ENCODE measurements at places on chromosomes 16 and 17. TPM values are rescaled to one million over a fixed set of nuclear protein-coding genes. Genes with fewer than 3 reads are reported as not detected.

Gene ARHGAP23
- 150 TPM for total RNA-seq

Gene TADA2A
- 14.5 TPM for total RNA-seq

Gene TMEM170A
- 68.5 TPM for total RNA-seq

Gene XYLT1
- total RNA-seq, result 24.7 TPM

Gene IRX3
- total RNA-seq, result 1.7 TPM

Gene SOST
- not detected for total RNA-seq

DNA sequence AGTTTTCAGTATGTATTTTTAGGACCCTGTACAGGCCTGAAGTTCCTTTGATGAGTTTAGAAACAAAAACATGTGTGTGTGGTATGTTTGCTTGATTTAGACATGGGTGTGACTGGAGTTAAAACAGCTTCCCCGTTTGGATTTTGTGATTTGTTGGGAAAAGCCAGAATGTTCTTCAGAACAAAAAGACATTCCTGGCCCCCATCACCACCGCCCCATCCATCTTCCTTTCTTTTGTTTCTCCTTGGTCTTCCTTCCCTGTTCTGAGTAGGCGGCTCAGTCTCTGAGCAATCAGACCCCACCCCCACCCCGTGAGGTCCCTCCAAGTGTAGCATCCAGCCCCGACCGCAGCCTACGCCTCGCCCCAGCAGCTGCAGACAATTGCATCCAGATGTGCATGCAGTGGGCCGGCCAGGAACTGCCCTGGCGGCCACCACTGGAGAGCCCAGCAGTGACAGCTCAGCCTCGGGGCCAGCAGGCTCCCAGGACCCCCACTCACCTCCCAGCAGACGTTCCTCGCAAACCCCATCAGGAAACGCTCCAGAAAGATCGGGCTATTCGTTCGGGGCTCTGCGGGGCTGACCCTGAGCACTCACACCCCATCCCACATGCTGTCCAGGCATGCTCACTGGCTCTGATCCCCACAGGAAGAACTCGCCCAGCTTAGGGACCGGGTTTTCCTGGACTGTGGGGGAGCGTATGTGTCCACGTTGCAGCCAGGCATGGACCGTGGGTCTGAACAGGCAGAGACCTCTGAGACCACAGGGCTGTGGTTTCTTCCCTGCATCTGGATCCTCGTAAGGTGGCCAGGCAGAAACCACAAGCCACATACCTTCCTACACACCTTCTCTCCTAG is 99.8 kb upstream of the CDH5 start:
- H3K4me3 ChIP-seq, result no peak overlapping the region
- H3K27ac ChIP-seq, result no peak overlapping the region
- DNase-seq, result peak; percentile 28
- H3K36me3 ChIP-seq, result no peaks in the 10 kb centered on the region
- H3K4me1 ChIP-seq, result peaks cover 11% of the 10 kb centered on the region

DNA sequence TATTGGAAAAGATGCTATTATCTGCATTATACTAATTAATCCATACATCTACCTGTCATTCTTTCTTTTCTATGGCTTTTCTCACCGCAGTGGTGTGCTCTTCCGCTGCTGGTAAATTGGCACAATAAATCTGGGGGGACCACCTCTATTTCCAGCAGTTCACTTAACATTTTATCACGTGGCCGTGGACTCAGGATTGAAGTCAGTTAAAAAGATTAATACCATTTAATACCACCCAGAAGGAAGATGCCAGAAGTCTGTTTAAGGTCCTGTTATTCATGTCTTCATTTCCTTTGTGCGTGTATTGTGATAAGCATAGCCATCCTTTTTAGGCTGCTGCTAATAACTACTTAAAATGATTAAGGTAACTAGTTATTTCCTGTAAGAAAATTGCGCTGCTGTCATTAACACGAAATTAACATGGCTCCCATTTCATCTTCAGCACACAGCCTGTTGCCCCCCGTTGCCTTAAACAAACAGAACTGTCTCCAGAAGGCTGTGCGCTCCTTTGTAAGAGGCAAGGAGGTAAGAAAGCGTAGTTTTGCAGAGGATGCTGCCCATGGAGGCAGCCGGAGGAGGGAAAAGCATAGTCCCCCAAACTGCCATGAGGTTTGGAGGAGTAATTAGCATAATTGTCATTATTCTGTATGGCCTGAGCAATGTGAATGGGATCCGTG is 414.4 kb downstream of the UTP18 start:
- no peak overlapping the region for H3K4me3 ChIP-seq
- no peaks in the 10 kb centered on the region for H3K36me3 ChIP-seq
- DNase-seq, result no peak
- H3K27ac ChIP-seq, result no peak overlapping the region

DNA sequence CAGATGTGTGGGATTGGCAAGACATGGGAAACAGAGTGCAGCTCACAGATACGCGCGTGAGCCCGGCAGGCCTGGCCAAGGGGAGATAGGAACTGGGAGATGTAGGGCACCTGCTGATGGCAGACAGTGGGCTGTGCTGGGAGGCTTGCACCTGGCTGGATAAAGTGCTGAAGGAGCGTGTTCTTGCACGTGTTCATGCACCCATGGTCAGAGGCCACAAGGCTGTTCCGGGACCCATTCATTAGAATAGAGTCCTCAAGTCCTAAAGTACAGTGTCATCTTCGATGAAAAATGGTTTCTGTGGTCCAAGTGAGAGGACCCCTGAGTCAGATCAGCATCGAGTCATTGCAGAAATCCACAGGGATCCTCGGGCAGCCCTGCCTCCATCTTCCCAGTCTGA is 236.4 kb downstream of the CCDC182 start:
- H3K4me1 ChIP-seq, result peaks cover 25% of the 10 kb centered on the region
- H3K27me3 ChIP-seq, result no peaks in the 10 kb centered on the region
- H3K36me3 ChIP-seq, result no peaks in the 10 kb centered on the region
- H3K27ac ChIP-seq, result no peak overlapping the region
- no peak overlapping the region for H3K4me3 ChIP-seq

GRCh38 chr17:22193113-22193512 is 500.8 kb downstream of the KCNJ18 start:
- no peak overlapping the region for H3K27ac ChIP-seq
- H3K4me3 ChIP-seq, result no peak overlapping the region
- no peaks in the 10 kb centered on the region for H3K4me1 ChIP-seq
- DNase-seq, result peak; percentile 44

DNA sequence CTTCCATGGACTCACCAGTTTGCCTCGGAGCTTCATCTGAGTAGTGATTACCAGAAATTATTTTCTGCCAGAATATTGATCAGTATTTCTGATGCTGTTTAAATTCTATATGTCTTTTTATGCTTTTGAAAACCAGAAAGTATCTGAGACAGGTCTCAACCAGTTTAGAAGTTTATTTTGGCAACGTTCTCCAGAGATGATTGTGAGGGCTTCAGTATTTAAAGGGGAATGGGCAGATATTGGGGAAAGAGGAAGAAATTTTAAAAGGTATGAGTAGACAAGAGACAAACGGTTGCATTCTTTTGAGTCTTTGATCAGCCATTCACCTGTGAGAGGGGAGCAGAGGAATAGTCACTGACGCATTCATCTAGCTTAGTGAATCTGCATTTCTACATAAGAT is 44.4 kb upstream of the ABCC11 start:
- H3K27ac ChIP-seq, result no peak overlapping the region
- no peak for DNase-seq
- H3K4me3 ChIP-seq, result no peak overlapping the region
- H3K4me1 ChIP-seq, result peaks cover 15% of the 10 kb centered on the region

DNA sequence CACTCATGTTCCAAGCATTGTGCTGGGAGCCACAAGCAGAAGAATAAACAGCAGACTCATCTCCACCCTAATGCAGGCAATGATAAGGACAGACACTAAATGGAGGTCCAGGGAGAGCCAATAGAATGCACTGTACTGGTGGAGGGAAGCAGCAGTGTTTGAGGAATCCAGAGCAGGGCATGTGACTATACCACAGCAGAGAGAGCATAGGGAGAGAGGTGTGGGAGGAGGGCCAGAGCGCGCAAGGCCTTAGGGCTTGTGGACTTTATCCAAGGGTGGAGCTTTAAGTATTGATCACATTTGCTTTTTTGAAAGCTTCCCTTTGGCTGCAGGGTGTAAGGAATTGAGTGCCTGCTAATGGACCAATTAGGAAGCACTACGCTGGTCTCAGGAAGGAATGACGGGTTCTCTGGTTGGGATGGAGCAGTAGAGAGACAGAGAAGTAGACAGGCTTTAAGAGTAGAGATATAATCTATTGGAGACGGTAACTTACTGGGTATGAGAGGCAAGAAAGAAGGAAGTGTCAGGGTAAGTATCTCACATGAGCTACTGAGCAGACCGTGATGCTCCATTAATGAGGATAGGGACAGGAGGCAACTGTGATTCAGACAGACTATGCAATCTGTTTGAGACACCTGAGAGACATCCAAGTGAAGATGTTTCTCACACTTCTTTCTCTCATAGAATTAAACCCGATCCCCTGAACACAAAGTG is 82.2 kb downstream of the MYO1D start:
- peak; percentile 25 for DNase-seq
- H3K4me3 ChIP-seq, result no peak overlapping the region
- H3K27ac ChIP-seq, result no peak overlapping the region
- no peaks in the 10 kb centered on the region for H3K27me3 ChIP-seq
- H3K4me1 ChIP-seq, result 0 out of 2 replicates have a peak, but pooled peaks cover 5% of the 10 kb centered on the region

GRCh38 chr16:2769100-2769529 is 8.0 kb downstream of the ELOB start:
- H3K4me1 ChIP-seq, result no peaks in the 10 kb centered on the region
- no peak overlapping the region for H3K4me3 ChIP-seq
- peaks cover 49% of the 10 kb centered on the region for H3K36me3 ChIP-seq
- H3K27me3 ChIP-seq, result no peaks in the 10 kb centered on the region
- no peak for DNase-seq
- H3K27ac ChIP-seq, result peak overlapping the region; percentile 66

DNA sequence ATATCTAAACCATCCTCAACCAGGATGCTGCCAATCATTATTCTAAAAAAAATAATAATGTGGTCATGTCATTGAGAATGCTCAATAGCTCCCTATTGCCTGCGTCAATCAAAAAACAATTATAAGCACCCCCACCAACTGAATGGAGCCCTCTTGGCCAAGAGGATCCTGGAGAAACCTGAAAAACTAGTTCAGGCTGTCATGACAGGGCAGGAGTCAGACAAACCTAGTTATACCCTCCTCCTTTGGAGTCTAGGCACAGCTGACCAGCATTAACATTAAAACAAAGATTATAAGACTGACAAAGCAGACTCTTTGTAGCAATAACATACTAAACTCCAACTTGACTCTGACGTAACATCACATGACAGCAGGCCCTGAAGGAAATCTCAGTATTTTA is 119.2 kb upstream of the CCL2 start:
- H3K4me1 ChIP-seq, result peaks cover 41% of the 10 kb centered on the region
- DNase-seq, result peak; percentile 49
- peak overlapping the region; percentile 67 for H3K27ac ChIP-seq
- no peaks in the 10 kb centered on the region for H3K36me3 ChIP-seq
- H3K27me3 ChIP-seq, result no peaks in the 10 kb centered on the region

DNA sequence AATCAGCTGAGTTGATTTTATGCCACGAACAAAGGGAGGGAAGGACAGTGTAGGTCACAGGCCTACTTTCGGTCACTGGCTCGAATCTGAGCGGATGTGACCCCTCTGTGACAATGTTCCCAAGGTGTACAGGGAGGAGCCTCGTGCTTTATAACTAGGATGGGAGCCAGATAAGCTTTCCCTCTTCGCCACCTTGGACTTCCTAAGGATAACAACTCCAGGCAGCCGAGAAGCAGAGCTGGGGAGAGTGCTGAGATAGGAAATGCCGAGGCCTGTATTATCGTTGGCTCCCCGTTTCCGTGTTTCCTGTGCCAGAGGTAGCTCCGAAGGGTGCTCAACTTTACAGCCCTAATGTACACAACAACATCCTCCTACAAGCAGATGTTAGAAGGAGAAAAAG is 217.8 kb upstream of the IRX3 start:
- H3K4me3 ChIP-seq, result no peak overlapping the region
- peak; percentile 11 for DNase-seq
- H3K4me1 ChIP-seq, result peaks cover 32% of the 10 kb centered on the region
- H3K27me3 ChIP-seq, result no peaks in the 10 kb centered on the region
- H3K27ac ChIP-seq, result no peak overlapping the region

DNA sequence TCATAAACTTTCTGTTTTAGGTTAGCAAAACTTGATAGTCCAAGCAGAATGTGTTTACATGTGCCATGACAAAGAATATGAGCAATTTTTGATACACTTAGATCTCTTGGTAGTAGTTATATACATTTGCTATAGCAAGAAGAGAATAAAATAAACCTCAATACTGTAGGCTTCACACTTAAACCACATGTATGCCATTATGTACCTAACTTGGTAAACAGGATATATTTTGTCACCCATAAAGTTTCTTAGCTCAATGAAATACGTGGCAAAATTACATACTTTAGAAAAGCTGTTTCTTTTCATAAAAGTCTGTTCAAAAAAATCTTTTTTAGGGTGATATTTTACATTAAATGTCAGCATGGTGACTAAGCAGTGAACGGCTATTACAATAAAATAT is 184.7 kb downstream of the MYO1D start:
- no peak overlapping the region for H3K4me3 ChIP-seq
- DNase-seq, result no peak
- no peaks in the 10 kb centered on the region for H3K4me1 ChIP-seq
- H3K36me3 ChIP-seq, result no peaks in the 10 kb centered on the region
